Activated CD4-positive, CD25-positive, alpha-beta regulatory T cell treated with anti-CD3 and anti-CD28 coated beads, Interleukin-2, amount 50 U/mL, for 16 hours (primary cell): ENCODE measurements at places on chromosomes 16 and 17.

GRCh38 chr17:13931111-13931526 is 138.2 kb upstream of the COX10 start:
- DNase-seq, result no peak

DNA sequence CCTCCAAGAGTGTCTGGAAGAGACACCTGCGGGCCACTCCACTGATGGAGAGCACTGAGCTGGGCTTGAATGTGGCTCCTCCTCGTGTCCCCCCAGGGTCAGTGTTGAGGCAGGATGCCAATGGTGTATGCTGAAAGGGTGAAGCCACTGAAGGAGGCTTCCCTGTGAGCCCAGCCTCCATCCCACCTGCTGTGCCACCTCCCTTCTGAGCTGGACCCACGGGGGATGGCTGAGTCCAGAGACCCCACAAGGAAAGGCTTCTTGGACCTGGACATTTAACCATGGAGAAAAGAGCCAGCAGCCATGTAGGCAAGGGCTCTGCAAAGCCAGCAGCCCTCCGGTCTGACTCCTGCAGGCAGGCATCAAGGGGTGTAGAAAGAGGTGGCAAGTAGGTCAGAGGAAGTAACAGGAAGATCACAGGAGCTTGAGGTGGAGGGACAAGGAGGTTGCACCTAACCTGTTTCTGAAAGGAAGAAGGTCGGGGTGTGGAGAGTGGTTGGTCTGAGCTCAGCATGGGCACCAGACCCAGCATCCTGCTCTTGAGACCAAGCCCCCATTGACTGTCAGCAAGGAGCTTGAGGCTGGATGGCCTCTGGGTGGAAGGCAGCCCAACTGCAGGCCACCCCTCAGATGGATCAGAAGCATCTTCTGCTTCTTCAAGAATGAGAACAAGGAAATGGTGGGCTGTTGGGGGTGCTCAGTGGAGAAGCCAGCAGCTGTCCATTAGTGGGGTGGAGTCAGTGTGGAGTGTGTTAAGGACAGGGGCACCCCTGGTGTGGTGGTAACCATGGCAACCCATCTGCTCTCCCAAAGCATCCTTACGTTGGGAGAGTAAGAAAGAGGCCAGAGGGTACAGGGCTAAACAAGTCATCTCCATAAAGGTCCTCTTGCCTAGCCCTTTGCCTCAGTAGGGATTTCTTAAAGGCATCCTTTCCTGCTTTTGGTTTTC is 80.7 kb downstream of the PLD6 start:
- DNase-seq, result no peak

DNA sequence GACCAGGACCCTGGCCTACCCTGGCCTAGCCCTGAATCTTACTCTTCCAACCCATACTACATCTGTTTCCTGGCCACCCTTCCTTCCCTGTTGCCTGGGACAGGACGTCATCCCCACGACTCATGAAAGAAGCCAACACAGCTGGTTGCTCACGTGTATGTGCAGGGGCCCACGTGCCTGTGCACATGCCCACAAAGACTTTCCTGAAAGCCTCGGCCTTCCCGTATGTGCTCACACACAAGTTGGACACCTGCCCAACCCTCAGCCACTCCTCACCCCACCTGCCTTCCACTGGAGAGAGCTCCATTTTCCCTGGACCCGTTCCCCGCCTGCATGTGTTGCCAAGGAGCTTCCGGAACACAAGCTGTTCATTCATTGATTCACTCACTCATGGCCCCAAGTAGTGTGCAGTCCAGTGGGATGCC is 7.0 kb downstream of the PLXDC1 start:
- no peak for DNase-seq

- DNase-seq, result no peak
Observed at GRCh38 chr16:80233097-80233835, 307.5 kb upstream of the DYNLRB2 start.

DNA sequence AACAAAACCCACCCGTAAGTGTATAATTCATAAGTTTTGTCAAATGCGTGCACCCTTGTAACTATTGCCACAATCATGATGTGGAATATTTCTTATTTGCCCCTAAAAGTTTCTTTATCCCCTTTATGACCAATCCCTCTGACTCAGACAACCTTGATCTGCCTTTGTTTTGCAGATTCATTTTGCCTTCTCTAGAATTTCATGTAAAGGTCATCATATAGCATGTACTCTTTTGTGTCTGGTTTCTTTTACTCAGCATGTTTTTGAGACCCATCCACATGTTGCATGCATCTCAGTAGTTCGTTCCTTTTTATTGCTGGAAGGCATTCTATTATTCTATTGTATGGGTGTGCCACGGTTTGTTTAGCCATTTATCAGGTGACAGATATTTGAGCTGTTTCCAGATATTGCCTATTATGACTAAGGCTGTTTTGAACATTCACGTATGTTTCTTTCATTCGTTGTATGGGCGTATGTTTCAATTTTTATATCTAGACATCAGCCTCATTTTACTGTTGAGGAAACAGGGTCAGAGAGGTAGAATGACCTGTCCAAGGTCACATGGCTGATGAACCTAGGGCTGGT is 192.4 kb downstream of the RAB11FIP4 start:
- no peak for DNase-seq

DNA sequence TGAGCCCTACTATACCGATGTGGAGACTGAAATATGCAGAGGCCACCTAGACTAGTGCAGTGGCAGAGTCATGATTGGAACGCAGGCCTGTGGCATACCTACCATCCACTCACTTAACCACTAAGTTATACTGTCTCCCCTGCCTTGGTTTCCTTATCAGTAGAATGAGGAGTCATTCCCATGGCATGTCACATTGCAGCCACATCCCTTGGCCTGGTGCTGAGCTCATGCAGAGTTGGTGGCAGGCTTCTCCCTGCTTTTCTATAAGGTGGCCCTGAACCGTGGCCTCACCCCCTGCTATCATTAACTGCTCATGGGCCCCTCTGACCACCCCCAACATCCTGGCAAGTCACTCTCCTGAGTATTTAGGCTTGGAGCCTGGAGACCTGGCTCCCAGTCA is 212.5 kb downstream of the KATNIP start:
- DNase-seq, result no peak

- DNase-seq, result no peak
Observed at GRCh38 chr17:1714427-1714979, 4.3 kb upstream of the TLCD2 start.

GRCh38 chr17:19770985-19771735 is 23.1 kb upstream of the ALDH3A1 start:
- no peak for DNase-seq

- DNase-seq, result no peak
Observed at GRCh38 chr17:72681844-72682243, 410.6 kb downstream of the SLC39A11 start.

DNA sequence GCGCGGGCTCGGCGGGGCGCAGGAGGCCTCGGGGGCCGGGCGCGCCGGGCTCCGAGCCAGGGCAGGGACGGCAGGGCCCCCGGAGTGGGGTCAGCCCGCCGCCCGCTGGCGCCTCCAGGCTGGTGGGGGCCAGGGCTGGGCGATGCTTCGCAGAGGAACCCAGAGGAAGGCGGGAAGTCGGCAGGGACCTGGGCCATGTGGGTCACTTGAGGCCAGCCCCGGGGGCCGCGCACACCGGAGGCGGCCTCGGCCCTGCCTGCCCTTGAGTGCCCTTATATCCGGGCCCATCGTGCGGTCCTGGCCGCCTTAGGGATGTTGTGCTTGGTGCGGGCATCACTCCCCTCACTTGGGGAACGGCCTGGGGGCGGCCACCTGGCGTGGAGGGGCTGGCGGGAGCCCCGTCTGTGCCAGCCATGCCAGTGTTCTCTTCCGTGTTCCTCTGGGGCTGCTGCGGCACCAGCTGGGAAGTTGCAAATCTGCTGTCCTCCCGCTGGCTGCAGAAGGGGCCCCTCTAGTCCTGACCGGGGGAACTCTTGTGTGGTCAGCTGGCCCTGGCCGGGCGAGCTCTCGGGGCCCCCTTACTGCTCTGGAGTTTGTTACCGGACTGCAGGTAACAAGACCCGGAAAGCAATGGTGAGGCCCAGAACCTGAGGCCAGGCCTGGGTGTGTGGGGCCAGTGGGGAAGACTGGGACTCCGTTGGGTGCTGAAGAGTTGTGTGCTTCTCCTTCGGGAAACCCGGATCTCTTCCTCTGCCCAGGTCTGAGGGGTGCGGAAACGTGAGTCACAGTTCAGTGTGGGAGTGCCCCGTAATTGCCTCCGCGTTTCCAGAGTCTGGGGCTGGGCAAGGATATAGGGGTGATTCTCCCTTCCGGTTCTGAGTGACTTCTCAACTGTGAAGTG is 849 bp downstream of the CAPN15 start:
- no peak for DNase-seq

DNA sequence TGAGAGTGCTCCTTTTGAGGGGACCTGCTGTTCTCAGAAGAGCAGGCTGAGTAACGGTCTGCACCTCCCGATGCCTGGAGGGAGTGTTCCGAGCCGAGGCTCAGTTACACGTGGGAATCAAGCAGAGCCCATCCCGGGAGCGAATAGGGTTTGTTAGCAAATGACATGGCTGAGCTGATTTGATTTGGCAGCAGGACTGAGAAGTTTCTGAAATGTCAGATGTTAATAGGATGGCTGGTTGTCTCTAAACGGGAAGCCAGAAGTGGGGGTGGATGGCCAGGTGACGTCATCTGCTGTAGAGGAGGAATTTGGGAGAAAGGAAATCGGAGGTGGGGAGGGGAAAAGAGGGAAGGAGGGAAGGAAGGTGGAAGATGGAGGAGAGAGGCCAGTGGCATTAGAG is 128.0 kb downstream of the RAP1GAP2 start:
- no peak for DNase-seq

DNA sequence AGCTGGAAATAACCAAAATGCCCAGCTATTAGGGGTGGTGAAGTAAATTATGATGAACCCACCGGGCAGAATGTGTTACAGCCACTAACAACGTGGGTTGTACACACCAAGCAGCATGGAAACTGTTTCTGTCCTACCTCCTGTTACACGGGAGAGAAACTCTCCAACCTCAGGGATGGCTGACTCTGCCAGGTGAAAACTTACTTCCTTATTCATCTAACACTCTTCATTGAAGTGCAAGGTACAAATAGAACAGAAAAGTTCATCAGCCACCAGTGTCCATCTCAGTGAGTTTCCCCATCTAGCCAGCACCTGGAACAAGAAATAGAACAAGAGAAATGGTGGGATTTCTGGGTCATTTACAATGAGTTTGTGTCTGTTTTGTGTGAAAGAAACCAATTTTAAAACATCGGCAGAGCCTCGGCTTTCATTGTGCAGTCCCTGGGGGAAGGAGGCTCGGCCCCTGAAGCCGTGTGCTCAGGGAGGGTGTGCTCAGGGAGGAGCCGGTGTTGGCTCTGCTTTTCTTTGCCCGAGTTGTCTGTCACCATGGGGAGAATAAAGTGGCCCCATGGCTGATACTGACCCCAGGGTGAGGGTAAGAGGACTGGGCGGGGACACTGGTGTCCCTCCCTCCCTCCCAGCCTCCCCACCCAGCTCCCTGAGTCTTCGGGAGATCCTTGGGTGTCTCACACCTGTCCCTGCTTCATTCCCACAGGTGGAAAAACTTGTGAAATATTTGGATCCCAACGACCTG is 39.8 kb downstream of the RAB11FIP4 start:
- no peak for DNase-seq

DNA sequence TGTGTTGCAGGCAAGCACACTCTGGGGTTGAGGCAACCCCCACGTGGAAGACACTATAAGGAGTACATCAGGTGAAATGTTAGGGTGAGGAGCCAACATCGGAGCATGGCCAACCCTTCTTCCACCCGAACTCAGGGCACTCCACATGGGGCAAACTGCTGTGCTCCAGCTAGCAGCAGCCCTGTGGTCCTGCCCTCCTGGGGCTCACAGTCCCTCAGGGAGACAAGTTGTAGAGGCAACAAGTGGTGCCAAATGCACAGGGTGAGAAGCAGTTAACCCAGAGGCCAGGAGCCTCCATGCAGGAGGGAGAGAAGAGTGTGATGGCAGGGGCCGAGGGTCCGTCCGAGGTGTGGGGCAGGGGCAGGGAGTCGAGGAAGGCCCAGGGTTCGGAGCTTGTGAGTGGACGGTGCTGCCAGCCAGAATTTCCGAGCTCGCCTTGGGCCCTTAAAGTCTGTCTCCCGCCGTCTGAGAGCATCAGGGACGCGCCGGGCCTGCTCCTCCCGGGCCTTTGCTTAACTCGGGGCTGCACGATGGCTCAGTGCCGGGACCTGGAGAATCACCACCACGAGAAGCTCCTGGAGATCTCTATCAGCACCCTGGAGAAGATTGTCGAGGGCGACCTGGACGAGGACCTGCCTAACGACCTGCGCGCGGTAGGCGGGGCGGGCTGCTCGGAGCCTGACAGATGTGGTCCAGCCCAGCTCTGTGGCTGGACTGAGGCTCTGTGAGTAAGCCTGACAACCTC is 32.3 kb downstream of the ATPAF2 start:
- no peak for DNase-seq
